ENCODE measurements at places on chromosomes 11 and 22. TPM values are rescaled to one million over a fixed set of nuclear protein-coding genes. Genes with fewer than 3 reads are reported as not detected.

Gene PATE4
- not detected for total RNA-seq

DNA sequence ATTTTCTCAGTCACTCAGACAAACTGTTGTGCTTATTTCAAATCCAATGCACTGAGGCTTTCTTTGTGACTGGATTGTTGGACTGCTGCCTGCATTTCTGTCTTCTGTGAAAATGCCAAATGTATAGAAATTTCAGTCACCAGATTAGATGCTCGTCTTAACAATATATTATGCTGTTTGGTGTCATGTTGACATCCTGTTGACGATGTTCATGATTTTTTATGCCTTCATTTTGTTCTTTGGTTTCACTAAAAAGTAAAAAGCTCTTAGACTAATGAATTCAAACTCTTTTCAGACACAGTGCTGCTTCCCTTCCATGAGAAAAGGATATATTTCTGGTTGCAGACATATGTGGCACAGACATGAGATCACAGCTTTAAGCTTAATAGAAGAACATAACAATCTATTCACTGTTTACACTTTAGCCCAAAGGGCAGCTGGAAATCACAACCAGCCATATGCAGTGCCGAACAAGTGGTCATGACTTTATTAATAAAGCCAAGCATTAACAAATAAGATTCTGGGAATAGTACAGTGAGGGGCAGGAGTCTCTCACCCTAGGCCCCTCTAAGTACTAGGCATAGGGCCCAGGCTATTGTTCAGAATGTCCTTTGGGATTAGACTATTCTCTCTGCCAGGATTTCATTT, 9.4 kb upstream of the SOX6 start:
- no peaks in the 10 kb centered on the region for H3K27me3 ChIP-seq
- no peaks in the 10 kb centered on the region for H3K36me3 ChIP-seq
- no peak for DNase-seq
- no peak overlapping the region for H3K27ac ChIP-seq

Gene OR52D1
- not detected for total RNA-seq

DNA sequence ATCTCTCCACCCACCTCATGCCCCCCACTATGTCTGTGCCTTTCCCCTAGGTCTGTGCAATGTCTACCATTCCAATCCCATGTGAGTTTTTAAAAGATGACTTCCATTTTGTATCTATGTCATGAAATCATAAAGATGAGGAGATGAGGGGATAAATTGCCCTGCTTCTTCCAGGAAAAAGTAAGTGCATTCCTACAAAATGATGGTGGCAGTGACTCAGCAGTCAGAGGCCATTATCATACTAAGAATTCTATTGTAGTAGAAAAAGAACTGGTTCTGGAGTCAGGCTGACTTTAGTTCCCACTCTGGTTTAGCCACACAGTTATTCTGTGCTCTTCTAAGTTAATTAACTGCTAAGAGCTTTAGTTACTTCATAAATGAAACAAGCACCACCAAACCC, 89.6 kb upstream of the API5 start:
- no peak overlapping the region for H3K4me3 ChIP-seq
- H3K4me1 ChIP-seq = no peaks in the 10 kb centered on the region
- no peak for DNase-seq
- H3K36me3 ChIP-seq = no peaks in the 10 kb centered on the region
- H3K27ac ChIP-seq = no peak overlapping the region
- H3K27me3 ChIP-seq = no peaks in the 10 kb centered on the region

DNA sequence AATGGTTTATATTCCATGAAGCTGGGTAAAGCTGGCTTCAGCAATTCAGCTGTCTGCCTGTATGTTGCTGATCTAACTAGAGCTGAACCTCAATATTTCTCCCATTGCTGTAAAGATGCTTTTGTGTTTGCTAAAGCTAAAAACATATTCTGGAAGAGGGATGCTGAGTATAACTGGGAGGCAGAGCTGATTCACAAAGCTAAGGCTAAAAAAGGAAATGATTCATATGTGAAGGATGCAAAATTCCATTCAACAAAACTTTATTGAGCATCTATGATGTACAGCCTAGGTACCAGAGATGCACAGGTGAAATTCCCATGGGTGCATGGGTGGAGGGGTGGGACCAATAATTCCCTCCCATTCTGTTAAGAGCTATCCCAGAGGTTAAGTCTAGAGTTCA, 193.9 kb downstream of the KIF18A start:
- no peak overlapping the region for H3K27ac ChIP-seq
- no peaks in the 10 kb centered on the region for H3K36me3 ChIP-seq
- no peaks in the 10 kb centered on the region for H3K27me3 ChIP-seq
- H3K4me1 ChIP-seq = peaks cover 13% of the 10 kb centered on the region
- no peak overlapping the region for H3K4me3 ChIP-seq
- DNase-seq = no peak
